ENCODE measurements at places on chromosomes 12 and 14.

GRCh38 chr12:96743606-96744005, 163.5 kb upstream of the NEDD1 start:
- no peak for DNase-seq

DNA sequence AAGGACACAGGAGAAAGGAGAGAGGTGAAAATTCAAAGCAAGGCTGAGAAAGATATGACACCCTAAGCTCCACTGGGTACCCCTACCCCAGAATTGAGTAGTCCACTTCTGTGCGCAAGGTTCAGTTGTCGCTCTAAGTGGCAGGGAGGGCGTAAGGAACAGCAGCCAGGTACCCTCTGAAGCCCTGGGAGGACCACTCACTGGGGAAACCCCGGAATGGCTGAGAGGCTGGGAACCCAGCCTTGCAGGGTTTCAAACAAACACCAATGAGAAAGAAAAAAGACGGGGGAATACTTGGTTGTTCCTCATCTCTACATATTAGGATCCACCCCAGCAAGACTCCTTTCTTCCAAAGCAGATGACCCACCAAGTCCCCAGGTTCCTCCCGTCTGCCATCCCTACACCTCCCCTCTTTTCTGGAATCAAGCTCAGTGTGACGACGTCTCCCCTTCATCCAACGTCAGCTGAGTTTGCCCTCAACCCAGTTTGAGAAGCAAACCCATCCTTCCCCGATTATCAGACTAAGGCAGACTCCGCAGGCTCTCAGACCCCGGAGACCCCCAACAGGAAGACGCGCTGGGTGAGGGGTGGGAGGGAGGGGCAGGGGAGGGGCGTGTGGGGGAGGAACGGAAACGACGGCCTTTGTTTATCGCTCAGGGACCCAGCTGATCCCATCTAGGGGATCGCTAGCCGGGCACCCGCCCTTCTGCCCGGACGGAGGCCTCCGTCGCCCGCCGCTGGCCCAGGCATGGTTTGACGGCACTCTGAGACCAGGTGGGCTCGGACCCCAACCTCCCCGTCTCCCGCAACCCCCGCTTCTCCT, 795 bp downstream of the LMBR1L start:
- no peak for DNase-seq

- no peak for DNase-seq
Observed at GRCh38 chr12:1915082-1915968, 3.1 kb downstream of the CACNA2D4 start.

DNA sequence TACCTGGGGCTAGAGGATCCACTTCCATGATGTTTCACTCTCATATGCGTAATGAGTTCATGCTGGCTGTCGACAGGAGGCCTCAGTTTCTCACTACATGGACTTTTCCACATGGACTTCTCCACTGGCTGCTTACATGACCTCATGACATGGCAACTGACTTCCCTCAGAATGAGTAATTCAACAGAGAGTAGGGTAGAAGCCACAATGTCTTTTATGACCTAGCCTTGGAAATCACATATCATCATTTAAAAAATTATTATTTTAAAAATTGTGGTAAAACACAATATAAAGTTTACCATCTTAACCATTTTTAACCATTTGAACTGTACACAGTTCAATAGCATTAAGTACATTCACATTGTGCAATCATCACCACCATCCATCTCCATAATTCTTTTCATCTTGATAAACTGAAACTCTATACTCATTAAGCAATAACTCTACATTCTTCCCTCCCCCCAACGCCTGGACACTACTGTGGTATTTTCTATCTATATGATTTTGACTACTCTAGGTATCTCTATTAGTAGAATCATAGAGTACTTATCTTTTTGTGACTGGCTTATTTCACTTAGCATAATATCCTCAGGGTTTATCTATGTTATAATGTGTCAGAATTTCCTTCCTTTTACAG, 144.5 kb downstream of the TGFB3 start:
- no peak for DNase-seq

DNA sequence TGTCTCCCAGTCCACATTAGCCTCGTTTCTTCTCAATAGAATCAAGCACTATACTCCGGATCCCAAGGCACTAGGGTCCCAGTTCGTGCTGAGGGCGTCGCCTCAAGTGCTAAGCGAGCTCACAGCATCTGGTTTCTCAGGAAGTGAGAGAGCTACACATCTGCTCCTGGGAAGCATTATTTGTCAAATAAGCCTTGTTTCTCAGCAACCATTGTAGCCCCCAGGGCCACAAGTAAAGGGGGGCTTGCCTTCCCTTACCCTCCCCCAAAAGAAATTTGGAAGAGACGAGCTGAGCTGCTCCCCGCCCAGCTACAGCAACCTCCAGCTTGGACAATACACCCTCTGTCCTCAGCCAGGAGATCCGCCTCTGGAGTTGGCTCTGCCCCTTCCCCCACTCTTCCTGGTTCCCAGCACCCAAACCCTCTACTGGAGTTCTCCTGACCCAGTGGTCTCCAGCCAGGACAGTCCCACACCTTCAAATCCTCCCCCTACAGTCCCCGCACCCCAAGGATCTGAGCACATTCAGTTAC, 5.7 kb upstream of the TNS2 start:
- DNase-seq, result no peak

- DNase-seq, result no peak
Observed at GRCh38 chr12:19783547-19784444, 344.5 kb downstream of the AEBP2 start.

DNA sequence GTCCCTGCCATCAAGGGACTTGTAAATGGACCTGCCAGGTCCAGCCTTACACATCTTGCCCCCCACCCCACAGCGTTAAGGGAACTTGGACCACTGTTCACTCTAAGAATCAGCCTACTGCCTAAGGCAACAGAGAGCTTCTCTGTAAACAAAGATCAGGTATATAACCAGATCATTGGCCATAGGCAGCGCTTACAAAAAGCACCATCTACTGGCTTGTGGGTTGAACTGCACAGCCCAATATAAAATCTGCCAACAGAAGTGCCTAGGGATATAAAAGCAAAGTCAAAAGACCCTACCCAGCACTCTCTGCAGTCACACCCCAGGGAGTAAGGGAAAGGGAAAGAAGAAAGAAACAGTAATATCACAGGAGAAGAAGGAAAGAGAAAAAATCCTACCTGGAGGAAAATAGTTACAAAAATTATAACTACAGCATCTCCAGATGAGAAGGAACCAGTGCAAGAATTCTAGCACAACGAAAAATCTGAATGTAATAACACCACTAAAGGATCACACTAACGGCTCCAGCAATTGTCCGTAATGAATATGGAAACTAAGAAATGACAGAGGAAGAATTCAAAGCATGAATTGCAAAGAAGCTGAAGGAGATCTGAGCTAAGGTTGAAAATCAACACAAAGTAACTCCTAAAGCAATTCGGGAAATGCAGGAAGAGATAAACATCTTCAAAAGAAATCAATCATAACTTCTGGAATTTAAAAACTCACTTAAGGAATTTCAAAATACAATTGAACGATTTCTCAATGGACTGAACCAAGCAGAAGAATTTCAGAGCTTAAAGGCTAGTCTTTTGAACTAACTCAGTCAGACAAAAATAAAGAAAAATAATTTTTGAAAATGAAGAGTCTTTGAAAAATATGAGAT, 95.2 kb upstream of the PCED1B start:
- DNase-seq, result peak; percentile 71

GRCh38 chr12:51254536-51254935, 15.7 kb downstream of the SMAGP start:
- DNase-seq, result no peak

- DNase-seq, result no peak
Observed at GRCh38 chr12:68403296-68403695, 71.1 kb upstream of the MDM1 start.

DNA sequence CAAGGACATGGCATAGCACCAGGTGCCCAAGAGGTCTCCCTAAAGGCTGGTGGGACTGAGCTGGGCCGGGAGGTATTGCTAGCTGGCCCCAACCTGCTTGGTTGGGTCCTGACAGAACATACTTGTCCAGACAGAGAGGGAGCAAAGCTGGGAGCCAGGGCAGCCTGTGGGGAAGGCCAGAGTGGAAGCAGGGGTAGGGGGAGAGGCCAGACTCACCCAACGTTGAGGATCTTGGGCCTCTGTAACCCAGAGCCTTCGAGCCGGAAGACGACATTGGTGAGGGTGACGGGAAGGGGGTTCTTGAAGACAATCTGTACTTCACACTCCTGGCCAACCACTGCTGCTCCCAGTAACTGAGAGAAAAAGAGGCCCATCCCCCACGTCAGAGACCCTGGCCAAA, 9.0 kb downstream of the TGM1 start:
- no peak for DNase-seq

- DNase-seq, result no peak
Observed at GRCh38 chr14:30227876-30228275, 300.2 kb upstream of the PRKD1 start.

DNA sequence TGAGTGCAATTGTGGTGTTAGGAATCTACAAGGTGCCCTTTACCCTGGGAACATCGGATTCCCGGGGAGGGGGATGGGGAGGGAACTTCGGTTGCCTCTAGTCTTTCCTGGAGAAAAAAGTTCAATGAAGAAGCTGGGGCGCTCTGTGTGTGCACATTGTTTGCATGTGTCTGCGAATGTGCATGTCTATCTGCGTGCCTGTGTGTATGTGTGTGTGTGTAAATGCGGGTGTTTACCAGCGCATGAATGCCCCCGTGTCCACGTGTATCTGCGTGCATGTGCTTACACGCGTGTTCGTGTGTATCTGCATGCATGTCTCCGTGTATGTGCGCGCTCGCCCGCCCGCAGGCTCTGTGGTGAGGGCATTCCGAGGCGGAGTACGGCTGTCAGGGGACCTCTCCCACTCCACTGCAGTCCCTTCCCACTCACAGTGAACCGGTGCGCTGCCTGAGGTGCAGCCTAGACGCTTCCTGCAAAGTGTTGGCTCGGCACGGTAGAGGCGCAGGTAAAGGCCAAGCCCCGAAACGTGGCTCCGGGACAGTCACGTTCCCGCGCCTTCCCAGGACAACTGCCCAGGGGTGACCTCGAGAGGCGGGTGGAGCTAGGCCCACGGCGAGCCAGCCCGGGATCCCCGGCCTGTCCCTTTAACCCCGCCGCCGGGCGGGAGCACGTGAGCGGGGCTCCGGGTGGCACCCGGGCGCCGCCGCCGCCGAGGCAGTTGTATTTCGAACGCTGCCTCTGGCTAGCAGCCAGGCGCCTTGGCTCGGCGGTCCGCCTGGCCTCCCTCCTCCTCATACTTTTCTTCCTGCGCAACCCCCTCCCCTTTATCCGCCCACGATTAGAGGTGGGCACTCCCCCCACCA, 539 bp upstream of the HMGA2 start:
- peak; percentile 54 for DNase-seq

- DNase-seq, result no peak
Observed at GRCh38 chr14:68849416-68849815, 56.5 kb upstream of the ZFP36L1 start.

DNA sequence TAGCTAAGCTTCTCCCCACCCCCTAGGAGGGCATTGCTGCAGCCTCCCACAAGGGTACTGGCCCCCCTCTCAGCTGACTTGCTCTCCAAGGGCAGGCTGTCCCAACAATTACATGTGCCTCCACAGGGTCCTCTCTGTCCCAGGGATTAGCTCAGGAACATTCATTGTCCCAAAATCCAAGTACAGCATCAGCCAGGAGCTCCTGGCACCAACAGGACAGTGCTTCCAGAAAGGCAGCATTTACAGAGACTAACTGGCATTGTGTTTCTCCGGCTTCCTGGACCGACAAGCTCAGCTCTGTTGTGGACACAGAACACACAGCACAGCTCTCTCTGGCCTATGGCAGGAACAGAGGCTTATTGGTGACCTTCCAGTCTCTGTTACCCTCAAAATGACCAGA, 21.7 kb downstream of the ABCD4 start:
- DNase-seq, result no peak

DNA sequence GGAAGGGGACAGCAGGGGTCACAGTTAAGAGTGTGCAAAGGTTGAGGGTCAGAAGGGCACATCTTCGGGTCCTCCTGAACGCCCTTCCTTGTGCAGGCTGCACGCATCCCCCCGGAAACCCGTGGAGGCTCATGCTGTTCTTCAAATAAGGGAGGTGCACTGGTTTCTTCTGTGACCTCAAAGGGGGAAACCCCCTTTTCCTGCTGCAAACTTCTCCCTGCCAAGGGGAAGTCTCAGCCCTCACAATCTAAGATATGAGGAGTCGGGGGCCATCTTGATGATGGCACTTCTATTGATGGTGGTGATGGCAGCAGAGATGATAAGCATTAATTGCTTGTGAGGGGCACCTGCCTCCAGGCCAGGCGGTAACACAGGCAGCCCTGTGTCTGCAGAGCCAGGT, 40.0 kb downstream of the ISCA2 start:
- DNase-seq, result no peak

GRCh38 chr12:104490186-104490585, 33.4 kb downstream of the CHST11 start:
- no peak for DNase-seq

- DNase-seq, result no peak
Observed at GRCh38 chr12:21773263-21773741, 1.2 kb downstream of the KCNJ8 start.

GRCh38 chr12:27280412-27280811, 36.3 kb downstream of the STK38L start:
- DNase-seq, result no peak

DNA sequence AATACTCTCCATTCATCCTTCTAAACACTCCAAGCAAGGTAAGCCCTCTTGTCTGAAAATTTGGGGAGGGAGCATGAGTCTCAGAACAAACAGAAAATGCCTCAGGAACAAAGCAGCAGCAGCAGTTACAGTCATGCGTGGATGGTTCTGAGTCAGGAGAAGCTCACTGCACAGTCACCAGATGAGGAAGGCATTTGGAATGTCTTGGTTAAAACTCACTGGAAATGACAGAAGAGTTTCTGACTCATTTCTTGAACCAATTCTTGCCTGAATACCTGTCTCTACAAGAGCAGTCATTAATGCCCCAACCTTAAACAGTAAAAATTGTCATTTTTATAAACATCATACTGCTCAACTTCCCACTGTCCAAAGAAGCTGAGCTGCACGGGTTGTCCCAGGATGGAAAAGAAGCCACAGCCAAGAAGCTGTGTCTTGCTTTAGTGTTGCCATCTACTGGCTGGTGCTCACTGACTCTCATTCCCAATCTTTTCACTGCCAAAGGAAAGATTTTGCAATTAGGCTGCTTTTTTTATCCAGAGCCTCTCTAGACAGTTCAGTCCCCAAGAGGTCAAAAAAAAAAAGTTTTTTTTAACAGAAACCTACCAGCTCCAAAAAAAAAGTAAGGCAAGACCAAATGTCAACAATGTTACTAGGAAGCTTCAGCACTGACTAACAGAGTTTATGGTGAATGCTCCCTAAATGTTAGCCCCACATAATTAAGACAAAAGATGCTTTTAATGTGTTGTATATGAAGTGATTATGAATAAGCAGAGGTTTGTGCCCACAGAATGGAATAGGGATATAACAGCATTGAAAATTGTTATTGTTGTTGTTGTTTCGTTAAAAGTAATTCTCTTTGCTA, 40.4 kb downstream of the KICS2 start:
- peak; percentile 35 for DNase-seq

- DNase-seq, result no peak
Observed at GRCh38 chr12:4330203-4330602, 9.2 kb downstream of the TIGAR start.

DNA sequence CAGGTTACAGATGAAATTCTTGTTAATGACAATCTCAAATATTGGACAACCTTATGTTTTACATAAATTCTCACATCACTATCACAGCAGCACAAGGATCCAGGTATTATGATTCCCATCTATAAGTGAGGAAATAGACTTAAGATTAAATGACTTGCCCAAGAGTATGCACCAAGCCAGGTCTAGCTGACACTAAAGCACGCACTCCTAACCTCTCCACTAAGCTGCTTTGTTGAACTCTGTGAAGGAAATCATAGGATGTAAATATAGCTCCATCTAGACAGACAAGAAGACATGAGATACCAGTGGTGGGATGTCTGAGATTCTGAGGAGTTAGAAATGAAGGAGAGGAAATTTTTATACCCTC, 87.9 kb downstream of the PHLDA1 start:
- no peak for DNase-seq

Measured in Kasumi-1 (cell line).